Stimulated activated CD4-positive, alpha-beta T cell treated with anti-CD3 and anti-CD28 coated beads, Interleukin-2, amount 100 ng/mL, for 24 hours (primary cell): ENCODE measurements at places on chromosomes 7 and 10.

GRCh38 chr7:95534796-95535195 lies 49.1 kb downstream of the ASB4 start:
- DNase-seq, result no peak

DNA sequence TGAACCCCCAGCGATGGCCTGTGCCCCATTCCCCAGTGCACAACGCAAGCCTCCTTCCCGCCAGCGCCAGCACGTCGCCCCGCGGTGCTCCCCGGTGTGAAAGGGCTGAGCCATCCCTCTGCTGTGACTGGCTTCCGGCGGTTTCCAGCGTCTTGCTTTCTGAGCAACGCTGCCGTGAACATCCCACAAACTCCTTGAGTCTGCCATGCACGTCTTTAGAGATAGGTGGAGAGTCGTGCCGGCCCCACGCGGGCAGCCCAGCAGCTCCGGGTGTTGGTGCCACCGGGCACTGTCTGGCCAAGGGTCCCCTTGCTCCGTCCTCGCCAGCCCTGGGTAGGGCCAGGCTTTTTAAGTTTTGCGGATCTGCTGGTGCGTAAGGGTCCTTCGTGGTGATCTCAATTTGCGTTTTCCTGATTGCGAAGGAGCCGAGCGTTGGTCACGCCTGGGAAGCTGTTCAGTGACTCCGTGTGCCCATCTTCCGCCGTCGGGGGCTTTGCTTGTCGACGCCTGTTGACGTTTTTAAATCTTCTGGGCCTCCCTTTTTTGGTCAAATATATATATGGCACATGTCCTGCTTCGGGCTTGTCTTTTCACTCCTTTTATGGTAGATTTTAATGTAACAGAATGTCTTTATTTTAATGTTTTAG lies 70.6 kb downstream of the FOXL3 start:
- peak; percentile 51 for DNase-seq

- no peak for DNase-seq
Measured at GRCh38 chr10:61863981-61864380, 37.5 kb upstream of the ARID5B start.

DNA sequence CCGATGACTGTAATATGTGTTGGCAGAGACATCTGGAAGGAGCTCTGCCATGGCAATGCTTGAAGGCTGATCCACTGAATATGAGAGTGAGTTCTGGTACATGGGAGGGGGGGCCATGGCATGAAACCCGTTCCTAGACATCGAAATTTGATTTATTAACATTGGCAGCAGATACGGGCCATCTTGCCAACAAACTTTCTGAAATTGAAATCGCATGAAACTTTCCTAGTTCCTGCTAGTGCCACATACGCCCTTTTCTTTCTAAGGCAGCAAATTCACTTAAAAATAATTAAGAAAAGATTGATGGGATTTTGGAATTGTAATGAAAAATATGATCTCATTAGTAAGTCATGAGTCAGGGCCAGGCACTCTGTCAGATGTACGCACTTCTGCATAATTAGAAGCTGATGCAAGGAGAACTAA lies 91.8 kb upstream of the KMT2C start:
- DNase-seq, result no peak

- DNase-seq, result no peak
Measured at GRCh38 chr10:49758249-49758930, 3.7 kb downstream of the OGDHL start.
